Sigmoid colon (tissue), 7 donors: ENCODE measurements at places on chromosomes 4 and X. TPM values are rescaled to one million over a fixed set of nuclear protein-coding genes. Genes with fewer than 3 reads are reported as not detected.

DNA sequence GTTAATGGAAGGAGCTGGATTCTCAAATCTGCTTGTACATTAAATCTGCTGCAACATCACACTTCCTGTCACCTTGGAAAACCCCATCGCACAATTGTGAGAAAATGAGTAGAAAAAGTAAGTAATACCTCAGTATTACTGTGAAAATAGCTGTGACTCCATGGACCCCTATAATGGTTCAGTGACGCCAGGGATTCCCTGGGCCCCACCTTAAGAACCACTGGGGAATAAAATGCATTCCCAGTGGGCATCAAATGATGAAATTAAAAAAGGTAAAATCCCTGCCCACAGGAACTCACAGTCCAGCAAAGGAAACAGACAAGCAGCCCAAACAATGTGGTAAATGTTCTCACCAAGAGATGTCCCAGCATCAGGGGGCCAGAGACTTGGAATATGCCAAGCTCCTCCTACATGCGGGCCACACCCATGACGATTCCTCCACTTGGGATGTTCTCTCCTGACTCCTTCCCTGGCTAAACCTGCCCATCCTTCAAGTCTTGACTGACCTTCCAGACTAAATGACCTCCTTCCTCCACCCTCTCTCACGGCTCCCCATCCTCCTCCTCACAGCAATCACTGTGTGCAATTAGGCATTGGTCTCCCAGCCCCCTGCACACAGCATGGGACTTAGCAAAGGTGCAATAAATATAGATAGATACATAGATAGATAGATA is 2.6 kb downstream of the EVC2 start:
- no peak overlapping the region for H3K27ac ChIP-seq
- H3K27me3 ChIP-seq, result no peaks in the 10 kb centered on the region
- peaks cover 33% of the 10 kb centered on the region for H3K4me1 ChIP-seq
- H3K36me3 ChIP-seq, result no peaks in the 10 kb centered on the region
- no peak overlapping the region for H3K4me3 ChIP-seq

DNA sequence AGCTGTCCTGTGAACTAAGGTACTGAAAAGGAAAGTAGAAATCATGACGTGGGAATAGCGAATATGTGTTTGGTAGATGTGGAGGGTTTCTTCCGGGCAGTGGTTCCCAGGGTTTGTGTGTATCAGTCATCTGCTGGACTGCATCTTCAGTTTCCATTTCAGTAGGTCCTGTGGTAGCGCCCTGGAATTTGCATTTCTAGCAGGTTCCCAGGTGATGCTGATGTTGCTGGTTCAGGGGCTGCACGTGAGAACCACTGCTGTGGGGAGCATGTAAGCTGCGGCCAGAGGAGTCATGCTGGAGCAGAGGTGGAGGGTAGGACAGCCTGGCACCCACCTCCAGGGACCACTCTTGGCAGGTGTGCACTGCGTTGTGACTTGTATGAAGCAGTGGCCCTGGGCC is 47.1 kb downstream of the ARHGAP10 start:
- H3K36me3 ChIP-seq, result no peaks in the 10 kb centered on the region
- no peak for DNase-seq
- H3K4me3 ChIP-seq, result no peak overlapping the region

- no peak overlapping the region for H3K4me3 ChIP-seq
- H3K27me3 ChIP-seq, result no peaks in the 10 kb centered on the region
Observed at GRCh38 chr4:162706632-162707031, 460.1 kb downstream of the NAF1 start.

DNA sequence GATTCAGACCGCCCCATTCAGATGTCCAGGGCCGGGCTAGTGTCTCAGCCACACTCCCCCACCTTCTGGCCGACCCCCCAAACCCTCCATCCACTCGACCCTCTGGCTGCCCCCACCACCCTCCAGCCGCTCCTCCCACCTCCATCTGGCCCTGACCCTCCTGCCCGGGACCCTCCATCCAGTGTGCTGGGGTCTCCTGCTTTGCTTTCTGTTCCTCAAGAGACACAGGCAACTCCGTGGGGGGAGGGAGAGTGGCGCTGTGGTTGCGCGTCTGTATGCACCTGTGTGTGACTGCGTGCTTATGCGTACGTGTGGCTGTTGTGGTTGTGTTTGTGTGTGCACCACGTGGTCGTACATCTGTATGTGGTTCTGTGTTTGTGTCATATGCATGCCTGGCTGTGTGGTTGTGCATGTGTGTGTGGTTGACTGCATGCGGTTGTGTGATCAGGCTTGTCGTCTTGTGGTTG is 33.3 kb downstream of the CPLX1 start:
- H3K27ac ChIP-seq, result no peak overlapping the region
- no peak overlapping the region for H3K4me3 ChIP-seq
- H3K36me3 ChIP-seq, result no peaks in the 10 kb centered on the region

GRCh38 chr4:185424905-185425646 is 688 bp downstream of the UFSP2 start:
- H3K4me3 ChIP-seq, result peak overlapping the region; percentile 71
- H3K4me1 ChIP-seq, result peaks cover 24% of the 10 kb centered on the region
- H3K36me3 ChIP-seq, result peaks cover 14% of the 10 kb centered on the region
- H3K27me3 ChIP-seq, result no peaks in the 10 kb centered on the region
- peak; percentile 60 for DNase-seq
- peak overlapping the region; percentile 93 for H3K27ac ChIP-seq

DNA sequence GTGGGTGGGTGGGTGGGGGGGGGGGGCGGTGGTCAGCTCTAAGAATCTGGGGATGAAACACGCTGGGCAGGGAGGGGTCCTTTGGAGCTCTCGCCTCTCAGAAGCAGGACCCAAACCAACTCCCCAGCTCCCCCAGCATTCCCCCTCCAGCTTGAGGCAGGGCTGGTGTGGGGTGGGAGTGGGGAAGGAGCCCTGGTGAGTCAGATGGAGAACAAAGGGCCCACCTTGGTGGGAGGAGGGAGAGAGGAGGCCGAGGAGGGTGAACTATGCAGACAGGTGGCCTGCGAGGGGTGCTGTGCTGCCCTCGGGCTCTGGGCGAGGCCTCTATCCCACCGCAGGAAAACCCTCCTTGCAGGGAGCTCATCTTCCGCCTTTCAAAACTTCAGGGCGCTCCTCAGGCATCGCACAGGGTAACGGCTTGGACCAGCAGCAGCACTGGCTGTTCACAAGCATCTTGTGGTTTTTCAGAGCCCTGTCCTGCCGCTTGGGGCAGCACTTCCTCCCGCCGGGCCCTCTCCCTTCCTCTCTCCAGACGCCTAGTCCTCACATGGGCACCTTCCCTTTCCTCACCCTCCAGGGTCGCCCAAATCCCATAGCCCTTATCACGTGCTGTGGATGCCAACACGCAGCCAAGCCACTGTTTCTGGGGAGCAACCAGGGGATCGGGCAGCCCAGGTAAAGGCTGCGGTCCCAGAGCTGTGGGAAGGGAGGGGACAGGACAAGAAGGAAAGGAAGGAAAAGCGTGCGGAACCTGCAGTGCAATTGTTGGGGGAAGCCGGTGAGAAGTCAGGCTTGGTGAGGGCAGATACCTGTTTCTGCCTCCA is 34.0 kb upstream of the GRPEL1 start:
- peak; percentile 88 for DNase-seq
- H3K36me3 ChIP-seq, result no peaks in the 10 kb centered on the region
- no peaks in the 10 kb centered on the region for H3K27me3 ChIP-seq
- H3K27ac ChIP-seq, result peak overlapping the region; percentile 83
- no peaks in the 10 kb centered on the region for H3K4me1 ChIP-seq

GRCh38 chrX:51837921-51838320 is 55.5 kb upstream of the MAGED1 start:
- H3K4me1 ChIP-seq, result peaks cover 20% of the 10 kb centered on the region
- no peaks in the 10 kb centered on the region for H3K36me3 ChIP-seq
- no peak overlapping the region for H3K27ac ChIP-seq
- no peaks in the 10 kb centered on the region for H3K27me3 ChIP-seq
- peak; percentile 70 for DNase-seq

SLC2A9 gene
- 5.7 TPM for total RNA-seq

SCRG1 gene
- total RNA-seq, result 4.3 TPM

TCEANC gene
- 2.6 TPM for total RNA-seq
